RPMI7951 (cell line): ENCODE measurements at places on chromosomes 5 and 9. TPM values are rescaled to one million over a fixed set of nuclear protein-coding genes. Genes with fewer than 3 reads are reported as not detected.

GABRA6 gene
- not detected in 2 replicates for total RNA-seq

NEUROG1 gene
- total RNA-seq: not detected in 2 replicates

SPATA31A6 gene
- not detected in 2 replicates for total RNA-seq

CSF2 gene
- total RNA-seq: 4.8 and 6.4 TPM in 2 replicates

SHC3 gene
- total RNA-seq: 1.7 and 2.1 TPM in 2 replicates

KCNMB1 gene
- total RNA-seq: not detected in 2 replicates

SLC1A1 gene
- 5.2 and 6.0 TPM in 2 replicates for total RNA-seq
